Stimulated activated CD8-positive, alpha-beta memory T cell treated with anti-CD3 and anti-CD28 coated beads, Interleukin-15, amount 100 ng/mL, for 24 hours (primary cell): ENCODE measurements at places on chromosomes 2 and 18.

- no peak for DNase-seq
These were observed 2.0 kb downstream of the PAIP2B start for GRCh38 chr2:71224935-71225334.

DNA sequence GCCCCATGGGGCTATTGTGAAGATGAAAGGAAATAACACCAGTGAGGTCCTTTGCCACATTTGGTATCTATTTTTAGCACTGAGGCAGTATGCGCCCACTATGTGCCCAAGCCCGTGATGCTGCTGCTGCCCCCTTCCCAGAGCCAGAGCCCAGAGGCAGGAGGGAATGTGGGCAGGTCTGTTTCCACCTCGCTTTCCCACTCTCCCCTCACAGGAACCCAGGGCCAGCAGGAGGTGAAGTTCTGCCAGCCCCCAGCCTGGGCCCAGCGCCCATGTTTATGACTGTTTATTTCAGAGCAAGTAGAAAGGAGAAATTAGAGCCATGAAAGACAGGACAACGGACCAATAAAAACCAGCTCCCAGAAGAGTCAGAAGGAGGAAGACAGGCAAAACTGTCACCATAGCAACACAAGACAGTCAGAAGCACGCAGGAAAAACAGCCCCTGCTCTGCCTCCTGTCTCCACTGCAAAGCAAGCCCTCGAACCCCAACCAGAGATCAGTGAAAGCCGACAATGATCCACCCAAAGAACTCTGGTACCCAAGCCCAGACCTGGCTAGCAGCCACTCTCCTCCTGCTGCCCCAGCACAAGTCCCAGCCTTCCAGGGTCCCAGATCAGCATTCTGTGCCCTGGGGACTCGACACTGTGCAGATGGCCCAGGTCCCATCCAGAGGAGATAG lies 1.4 kb downstream of the CYRIA start:
- no peak for DNase-seq

DNA sequence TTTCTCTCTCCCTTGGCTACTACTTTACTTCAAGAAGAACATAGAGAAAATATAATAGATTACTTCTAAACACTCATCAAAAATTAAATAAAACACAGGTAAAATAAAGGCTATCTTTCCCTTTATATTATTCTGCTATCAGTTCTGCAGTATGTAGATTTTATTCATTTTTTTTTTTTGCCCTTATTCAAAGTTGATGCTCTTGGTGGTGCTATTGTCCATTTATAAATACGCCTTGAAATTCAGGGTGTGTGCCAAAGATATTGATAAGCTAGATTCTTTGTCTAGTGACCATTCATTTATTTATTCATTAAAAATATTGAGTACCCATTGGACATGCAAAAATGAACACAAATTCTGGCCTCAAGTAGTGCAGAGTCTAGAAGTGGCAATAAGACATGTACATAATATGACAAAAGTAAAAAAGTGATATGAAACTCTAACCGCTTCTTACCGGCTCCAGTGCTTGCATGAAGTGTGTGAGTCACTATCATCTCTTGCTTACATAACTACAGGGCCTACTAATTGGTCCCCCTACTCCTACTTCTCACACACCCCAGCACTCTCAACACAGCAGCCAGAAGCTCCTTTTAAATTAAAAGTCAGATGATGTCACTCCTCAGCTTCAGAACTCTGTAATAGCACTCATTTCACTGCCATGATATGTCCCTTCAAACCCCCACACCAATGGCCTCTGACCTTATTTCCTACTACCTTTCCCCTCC lies 208.3 kb upstream of the FANCL start:
- DNase-seq = no peak

DNA sequence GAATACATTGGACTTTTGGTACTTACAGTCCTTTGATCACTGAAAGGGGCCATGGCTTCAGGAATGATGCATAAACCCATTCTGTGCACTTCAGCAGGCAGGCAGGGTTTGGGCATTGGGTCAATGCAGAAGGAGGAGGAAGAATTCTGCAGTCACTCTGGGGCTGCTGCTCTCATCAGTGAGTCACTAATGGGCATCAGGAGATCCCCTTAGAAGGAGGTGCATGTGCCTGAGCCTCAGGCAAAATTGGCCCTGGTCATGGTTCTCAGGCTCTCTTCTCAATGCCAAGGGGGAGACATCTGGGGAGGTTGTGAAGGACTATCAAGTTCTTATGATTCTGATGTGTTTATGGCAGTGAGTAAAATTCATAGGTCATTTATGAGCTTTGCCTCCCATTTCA lies 52.0 kb upstream of the TNP1 start:
- DNase-seq = no peak

- DNase-seq = no peak
These were observed 42.2 kb downstream of the TAF4B start for GRCh38 chr18:26268454-26268853.

DNA sequence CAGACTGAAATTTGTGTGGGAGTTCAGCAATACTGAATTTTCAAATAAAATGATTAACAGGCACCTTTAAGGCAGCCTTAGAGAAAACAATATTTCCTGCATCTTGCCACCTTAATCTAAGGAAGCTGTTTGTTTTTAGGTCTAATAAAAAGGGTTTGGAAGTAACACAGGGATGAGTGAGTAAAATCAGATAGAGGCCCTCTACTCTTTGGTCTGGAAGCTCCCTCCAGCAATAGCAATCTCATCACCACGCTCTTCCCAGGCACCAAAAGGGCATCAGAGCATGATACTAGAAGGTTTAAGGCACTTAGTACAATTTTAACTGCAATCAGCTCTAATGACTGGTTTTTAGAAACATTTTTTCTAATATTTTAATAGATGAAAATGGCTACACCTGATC lies 155.6 kb downstream of the VWC2L start:
- DNase-seq = no peak

- no peak for DNase-seq
These were observed 20.1 kb upstream of the ALPI start for GRCh38 chr2:232435805-232436204.

- DNase-seq = no peak
These were observed 112.4 kb downstream of the CYRIA start for GRCh38 chr2:16553226-16553625.

DNA sequence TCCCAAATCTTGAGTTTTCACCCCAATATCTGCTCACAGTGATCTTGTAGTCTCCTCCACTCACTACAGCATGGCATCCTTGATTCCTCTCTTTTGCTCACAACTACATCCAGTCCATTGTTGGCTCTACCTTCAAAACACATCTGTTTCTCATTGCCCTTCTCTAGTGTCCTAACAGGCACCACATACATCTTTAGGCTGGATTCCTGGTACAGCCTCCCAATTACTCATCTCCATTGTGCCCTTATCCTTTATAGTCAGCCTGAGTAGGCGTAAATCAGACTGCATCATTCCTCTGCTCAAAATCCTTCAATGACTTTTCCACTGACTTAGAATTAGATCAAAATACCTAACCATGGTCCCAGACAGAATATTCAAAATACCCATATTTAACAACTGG lies 10.7 kb upstream of the TAF1B start:
- DNase-seq = no peak

- DNase-seq = no peak
These were observed 59.6 kb upstream of the LINC00305 start for GRCh38 chr18:64208516-64208915.

GRCh38 chr2:241061275-241061674 lies 40.8 kb downstream of the MTERF4 start:
- DNase-seq = no peak

GRCh38 chr2:106358081-106358480 lies 110.1 kb downstream of the RGPD3 start:
- no peak for DNase-seq

- no peak for DNase-seq
These were observed 502.2 kb upstream of the CELF4 start for GRCh38 chr18:38067821-38068220.

- DNase-seq = no peak
These were observed 3.7 kb downstream of the TMSB10 start for GRCh38 chr2:84908948-84909713.

DNA sequence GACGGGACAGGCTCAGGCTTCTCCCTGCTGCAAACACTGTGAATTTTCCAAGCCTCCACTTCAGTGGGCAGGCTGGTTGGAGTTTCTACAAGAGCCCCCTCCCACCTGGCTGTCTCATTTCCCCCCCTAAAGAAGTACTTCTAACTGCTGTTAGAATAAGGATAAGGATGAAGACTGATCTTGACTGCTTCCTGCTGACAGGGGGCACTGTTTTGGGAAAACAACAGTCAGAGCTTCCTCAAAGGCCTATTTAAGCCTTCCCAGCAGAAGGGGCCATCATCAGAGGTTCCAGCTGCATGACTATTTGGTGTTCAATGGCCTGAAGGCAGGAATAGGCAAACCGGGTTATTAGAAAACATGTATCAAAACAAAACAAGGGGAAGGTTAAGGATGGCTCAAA lies 1162.8 kb downstream of the DSC3 start:
- no peak for DNase-seq

DNA sequence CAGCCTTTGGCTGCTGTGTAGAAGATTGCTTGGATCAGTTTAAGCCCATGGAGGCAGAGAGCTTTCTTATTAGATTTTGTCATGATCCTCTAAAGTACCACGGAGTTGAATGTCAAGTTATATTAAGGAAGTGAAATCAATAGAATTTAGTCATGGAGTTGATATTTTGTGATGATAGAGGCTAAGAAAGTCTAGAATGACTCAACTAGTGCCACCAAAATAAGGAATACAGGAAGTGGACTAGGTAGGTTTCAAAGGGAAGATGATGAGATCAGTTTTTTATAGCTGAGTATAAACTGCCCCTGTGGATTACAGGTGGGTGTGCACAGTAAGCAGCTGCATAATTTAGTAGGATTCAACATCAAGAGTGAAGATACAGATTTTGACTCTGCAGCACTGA lies 25.2 kb downstream of the FBXO36 start:
- no peak for DNase-seq

- DNase-seq = no peak
These were observed 90.4 kb upstream of the SLC35G4 start for GRCh38 chr18:11518788-11519685.

- DNase-seq = no peak
These were observed 1289.2 kb downstream of the DSC3 start for GRCh38 chr18:29753379-29753778.

- no peak for DNase-seq
These were observed 60.7 kb upstream of the ITGA4 start for GRCh38 chr2:181396256-181397123.

DNA sequence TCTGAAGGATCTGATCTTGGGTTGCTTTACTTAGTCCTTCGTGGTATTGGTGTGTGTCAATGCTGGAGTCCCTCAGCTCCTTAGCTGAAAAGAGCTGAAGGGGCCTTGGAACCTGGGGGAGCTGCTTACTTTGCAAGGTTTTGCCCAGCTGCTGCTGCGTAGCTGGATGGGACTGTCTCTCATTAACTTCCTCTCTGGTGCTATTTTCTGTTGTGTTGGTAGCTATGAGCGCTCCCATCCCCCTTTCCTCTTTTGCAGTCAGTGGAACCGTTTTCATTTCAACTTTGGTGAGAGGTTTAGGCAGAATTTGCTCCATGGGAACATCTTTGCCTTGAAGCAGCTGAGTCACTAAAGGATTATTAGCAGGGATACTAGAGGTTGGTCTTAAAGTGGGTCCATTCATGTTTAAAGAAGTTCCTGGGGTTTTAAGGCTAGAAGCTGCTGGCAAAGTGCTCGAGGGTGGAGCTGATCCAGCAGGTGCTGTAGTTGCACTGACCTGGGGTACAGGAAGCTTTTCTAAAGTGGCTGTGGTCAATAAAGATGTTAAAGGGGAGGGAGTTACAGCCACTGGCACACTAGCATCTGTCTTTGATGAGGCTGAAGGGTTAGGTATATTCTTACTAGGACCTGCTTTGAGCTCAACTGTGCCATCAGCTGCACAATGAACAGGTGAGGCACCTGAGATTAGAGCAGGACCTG lies 69.9 kb upstream of the DTNB start:
- no peak for DNase-seq
